OCI-M1 (cell line): ENCODE measurements at places on chromosomes 4 and X.

DNA sequence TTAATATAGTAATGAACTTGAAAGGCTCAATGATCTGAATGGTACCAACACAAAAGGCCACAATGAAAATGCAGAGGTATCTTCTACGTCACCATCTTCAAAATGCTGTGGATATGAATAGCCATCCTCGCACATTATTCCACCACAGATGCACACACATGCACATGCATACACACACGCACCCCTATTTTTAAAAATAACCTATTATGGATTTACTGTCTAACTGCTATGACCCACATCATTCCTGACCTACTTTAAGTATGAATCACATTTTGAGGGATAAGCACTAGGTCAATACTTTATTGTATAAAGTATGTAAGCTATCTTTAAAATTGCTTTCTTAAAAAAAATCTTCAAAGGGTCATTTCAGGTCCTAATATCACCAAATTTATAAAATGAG is 24.4 kb upstream of the CORIN start:
- no peak for DNase-seq

- no peak for DNase-seq
Measured at GRCh38 chrX:154043003-154043763, 23.5 kb upstream of the IRAK1 start.

GRCh38 chr4:32697281-32697814 is 1977.2 kb downstream of the PCDH7 start:
- peak; percentile 56 for DNase-seq

GRCh38 chrX:74293343-74293946 is 10.5 kb upstream of the ZCCHC13 start:
- peak; percentile 78 for DNase-seq

GRCh38 chr4:6740347-6740746 is 24.4 kb downstream of the BLOC1S4 start:
- no peak for DNase-seq

DNA sequence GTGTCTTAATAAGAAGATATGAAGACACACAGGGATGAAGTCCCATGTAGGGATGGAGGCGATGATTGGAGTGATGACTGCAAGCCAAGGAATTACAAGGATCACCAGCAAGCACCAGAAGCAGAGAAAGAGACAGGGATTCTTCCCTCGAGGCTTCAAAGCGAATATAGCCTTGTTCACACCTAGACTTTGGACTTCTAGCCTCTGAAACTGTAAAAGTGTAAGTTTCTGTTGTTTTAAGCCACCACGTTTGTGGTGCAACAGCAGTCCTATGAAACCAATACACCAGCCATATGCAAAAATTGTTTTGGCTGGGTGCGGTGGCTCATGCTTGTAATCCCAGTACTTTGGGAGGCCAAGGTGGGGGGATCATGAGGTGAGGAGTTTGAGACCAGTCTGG is 9.8 kb upstream of the PDS5A start:
- DNase-seq: no peak

DNA sequence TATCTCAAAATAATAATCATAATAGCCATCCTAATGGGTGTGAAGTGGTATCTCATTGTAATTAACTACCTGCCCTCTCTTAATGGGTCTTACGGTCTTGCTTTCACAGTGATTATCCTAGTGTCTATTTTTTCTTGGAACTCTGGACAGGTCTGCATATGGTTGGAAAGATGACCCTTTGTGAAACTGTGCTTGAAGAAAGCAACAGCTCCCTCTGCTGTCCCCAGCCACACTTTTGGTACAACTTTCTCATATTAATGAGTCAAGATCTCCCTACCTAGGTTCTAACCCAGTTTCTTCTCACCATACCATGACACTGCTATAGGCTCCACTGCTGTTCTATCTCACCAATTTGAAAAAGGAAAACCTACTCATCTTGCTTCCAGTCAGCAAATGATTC is 2.4 kb downstream of the TFDP3 start:
- DNase-seq: peak; percentile 18

DNA sequence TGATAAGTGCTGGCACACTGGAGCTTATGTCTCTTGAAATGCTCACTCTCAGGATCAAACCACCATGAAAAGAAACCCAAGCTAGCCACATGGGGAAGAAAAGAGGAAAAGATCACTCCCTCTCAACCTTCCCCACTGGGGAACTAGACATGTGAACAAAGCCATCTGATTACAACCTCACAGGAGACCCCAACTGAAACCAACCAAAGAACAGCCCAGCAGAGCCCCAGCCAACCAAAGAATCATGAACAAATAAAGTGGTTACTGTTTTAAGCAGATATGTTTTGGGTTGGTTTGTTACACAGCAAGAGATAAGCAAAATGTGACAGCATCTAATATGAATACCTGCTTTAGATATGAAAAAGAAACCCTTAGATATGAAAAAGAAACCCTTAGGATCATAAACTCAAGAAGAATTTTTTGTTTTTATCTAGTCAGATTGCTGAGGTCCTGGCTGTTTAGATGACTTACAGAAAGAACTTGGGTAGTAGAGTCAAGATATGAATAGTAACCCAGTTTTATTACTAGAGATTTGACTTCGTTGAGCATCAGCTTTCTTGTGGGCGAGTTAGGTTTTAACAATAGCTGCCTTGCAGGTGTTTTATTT is 23.7 kb upstream of the TLR7 start:
- no peak for DNase-seq

GRCh38 chr4:171288816-171289432 is 524.3 kb upstream of the GALNTL6 start:
- peak; percentile 18 for DNase-seq

DNA sequence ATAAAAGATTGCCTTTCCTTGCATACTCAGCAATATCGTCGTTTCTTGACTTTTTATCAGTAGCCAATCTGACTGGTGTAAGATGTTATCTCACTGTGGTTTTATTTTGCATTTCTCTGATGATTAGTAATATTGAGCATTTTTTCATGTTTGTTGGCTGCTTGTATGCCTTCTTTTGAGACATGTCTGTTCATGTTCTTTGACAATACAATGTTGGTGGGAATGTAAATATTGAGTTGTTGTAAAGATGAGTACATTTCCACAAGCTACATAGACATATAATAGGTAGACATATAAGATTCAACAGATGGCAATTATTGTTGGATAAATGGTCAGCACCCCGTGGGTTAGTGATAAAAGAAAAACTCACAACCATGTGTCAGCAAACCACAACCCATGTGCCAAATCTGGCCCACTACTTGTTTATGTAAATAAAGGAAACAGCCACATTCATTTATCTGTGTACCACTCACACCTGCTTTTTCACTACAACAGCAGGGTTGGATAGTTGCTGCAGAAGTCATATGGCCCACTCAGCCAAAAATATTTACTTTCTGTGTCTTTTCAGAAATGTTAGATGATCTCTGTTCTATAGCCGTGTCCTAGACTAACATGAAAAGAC is 153.1 kb upstream of the VCX start:
- DNase-seq: no peak

DNA sequence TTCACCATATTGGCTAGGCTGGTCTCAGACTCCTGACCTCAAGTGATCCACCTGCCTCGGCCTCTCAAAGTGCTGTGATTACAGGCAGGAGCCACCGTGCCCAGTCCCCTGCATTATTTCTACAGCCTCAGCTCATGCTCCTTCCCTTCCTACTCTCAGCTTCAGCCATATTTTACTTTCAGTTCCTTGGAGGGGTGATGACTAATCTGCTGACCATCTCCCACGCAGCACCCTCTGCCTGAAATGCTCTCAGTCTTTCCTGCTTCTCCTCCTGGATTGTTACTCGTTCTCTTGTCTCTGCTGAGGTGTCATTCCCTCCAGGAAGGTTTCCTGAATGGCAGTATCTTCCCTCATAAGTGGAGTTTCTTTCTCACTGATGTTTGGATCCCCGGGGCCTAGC is 63.3 kb downstream of the MOSPD2 start:
- DNase-seq: peak; percentile 58

GRCh38 chrX:71251466-71251973 is 2.4 kb downstream of the ZMYM3 start:
- DNase-seq: peak; percentile 18

DNA sequence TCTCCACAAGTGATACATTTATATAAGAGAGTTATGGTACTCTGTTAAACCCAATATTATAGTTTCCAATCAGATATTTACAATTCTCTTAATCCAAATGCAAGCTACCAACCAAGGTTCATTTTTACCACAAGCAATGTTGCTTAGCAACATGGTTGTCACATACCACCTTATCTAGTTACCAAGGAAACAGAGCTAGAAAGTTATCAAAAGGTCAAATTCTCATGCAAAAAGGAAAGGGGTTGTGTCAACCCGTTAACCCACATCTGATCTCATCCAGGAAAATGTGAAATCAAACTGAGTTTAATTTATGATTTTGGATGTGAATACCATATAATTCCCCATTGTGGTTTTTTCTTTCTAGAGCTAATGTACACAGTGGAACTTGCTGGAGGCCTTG is 274.1 kb upstream of the MAGEB2 start:
- DNase-seq: peak; percentile 37

- DNase-seq: no peak
Measured at GRCh38 chr4:10730019-10730418, 45.5 kb upstream of the CLNK start.

DNA sequence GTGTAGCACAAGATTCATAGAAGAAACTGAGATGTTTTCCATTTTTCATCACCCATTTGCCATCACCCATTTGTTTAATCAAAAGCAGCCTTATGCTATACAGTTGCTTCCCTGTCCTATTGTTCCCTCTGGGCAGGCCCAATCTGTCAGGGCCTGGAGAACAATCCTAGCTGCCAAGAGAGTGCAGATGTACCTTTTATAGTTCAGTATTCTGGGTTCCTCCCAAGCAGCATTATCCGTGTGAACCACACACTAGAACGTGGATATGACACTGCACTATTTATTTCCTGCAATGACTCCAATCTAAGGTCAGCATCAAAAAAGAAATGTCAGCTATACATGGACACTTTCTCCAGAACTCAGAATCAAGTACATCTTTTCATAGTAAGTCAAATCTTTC is 269.0 kb downstream of the ADGRA3 start:
- peak; percentile 23 for DNase-seq

DNA sequence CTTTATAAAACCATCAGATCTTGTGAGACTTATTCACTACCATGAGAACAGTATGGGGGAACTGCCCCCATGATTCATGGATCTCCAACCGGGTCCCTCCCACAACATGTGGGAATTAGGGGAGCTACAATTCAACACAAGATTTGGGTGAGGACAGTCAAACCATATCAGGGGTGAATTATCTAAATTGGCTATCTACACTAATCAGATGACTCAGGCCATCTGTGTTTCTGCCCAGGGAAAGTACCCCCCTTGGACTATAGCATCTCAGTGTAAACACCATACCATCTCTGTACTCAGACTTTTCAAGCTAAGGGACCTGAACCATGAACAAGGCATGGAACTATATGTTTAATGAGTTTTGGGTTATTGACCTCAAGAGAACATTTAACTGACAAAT is 76.8 kb downstream of the LNX1 start:
- no peak for DNase-seq

GRCh38 chrX:41889317-41890025 is 33.9 kb downstream of the CASK start:
- no peak for DNase-seq

DNA sequence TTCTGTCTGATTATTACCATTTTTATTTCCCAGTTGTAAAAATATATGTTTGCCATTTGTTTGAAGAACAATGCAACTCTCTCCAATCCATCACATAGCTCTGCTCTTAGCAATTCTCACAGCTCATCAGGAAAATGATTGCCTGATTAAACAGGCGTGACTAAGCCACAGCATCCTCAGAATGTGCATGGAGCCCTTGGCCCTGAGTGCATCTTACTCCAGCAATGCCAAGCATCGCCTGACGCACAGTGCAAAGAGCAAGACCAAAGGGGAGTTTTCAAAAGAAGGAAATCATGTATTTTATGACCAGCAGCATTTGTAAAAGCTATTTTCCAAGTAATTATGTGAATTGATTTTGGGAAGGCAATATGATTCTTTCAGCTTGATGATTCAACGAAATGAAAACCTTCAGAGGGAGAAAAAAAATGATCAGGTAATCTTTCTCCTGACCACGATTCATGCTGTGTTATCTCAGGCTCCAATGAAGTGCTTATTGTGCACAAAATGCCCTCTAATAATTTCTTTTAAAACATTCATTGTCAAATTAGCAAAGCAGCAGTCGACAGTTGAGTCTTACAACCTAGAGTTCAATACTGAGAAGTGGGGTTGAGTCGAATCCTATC is 138.0 kb upstream of the FAM9B start:
- no peak for DNase-seq

GRCh38 chrX:103376979-103377324 is 614 bp downstream of the BEX3 start:
- DNase-seq: peak; percentile 3

GRCh38 chr4:71181332-71181731 is 157.5 kb upstream of the SLC4A4 start:
- DNase-seq: no peak

- no peak for DNase-seq
Measured at GRCh38 chr4:108052558-108053120, 63.0 kb downstream of the HADH start.

DNA sequence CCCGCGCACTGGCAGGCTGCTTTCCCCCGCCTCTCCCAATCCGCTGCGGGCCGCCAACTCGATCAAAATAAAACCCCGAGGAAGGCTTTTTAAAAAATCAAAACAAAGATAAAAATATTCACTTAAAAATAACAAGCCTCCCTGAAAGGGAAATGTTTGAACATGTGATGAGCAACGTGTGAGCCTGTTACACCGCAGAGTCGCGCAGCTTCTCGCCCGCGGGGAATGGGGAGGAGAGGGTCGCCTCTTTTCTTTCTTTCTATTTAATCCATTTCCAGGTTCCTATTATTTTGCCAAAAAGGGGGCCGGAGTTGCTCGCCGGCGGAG is 326.0 kb upstream of the F9 start:
- no peak for DNase-seq

- no peak for DNase-seq
Measured at GRCh38 chrX:97968376-97969163, 1084.9 kb downstream of the RPA4 start.

DNA sequence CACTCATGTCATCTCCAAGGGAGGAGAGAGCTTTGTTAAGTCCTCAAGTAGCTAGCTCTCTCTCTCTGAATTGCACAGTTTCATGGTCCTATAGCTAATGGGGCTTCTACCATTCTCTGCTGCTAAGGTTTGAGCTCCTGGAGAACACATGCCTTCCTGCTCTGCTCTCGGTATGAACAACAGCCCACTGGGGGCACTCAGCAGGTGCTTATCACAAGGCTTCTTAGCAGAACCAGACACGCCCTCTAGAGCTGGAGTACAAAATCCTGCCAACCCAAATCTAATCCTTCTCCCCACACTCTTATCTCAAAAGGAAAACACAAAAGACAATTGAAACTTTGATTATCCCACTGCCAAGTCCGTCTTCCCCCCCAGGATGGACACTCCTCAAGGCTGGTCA is 176.5 kb downstream of the HS3ST1 start:
- no peak for DNase-seq

- DNase-seq: no peak
Measured at GRCh38 chrX:2627272-2627867, 63.7 kb upstream of the CD99 start.

GRCh38 chr4:89022426-89023128 is 34.4 kb downstream of the FAM13A start:
- no peak for DNase-seq

- DNase-seq: no peak
Measured at GRCh38 chr4:8170341-8170740, 11.7 kb upstream of the ABLIM2 start.

GRCh38 chrX:69618803-69619202 is 2.9 kb downstream of the EDA start:
- DNase-seq: peak; percentile 54
